ENCODE measurements at places on chromosomes 7 and 10. TPM values are rescaled to one million over a fixed set of nuclear protein-coding genes. Genes with fewer than 3 reads are reported as not detected.

OR2A1 gene
- total RNA-seq: not detected

- DNase-seq: no peak
Measured at GRCh38 chr10:31145986-31146385, 114.3 kb upstream of the ZNF438 start.

PCLO gene
- total RNA-seq: 5.8 TPM

GRCh38 chr7:100126239-100126930 is 382 bp upstream of the MBLAC1 start:
- no peak for DNase-seq

- DNase-seq: peak; percentile 35
Measured at GRCh38 chr7:46285878-46286277, 364.8 kb upstream of the IGFBP3 start.

DNA sequence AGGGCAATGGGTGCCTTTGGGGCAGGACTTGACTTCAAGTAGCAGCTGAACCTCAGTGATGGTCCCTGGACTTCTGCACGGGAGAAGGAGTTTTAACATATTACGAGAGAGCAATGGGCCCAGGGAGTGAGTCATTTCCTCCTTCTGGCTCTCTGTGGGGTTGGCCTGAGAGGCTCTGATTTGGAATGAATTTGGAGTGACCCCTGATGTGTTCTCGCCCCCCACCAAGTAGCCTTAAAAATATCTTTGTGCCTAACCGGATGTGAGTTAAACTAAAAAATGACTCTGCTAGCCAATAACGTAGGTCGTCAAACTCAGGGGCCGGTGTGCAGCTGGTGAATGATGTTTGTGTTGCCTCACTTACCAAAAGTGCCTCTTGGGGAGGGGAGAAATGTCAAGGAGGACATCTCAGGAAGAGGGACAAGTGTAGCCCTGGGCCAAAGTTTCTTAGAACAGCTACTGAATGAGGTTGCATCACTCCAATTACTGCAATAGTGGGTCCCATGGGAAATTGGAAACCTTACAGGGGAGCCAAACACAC is 656.6 kb downstream of the INHBA start:
- DNase-seq: no peak

DNA sequence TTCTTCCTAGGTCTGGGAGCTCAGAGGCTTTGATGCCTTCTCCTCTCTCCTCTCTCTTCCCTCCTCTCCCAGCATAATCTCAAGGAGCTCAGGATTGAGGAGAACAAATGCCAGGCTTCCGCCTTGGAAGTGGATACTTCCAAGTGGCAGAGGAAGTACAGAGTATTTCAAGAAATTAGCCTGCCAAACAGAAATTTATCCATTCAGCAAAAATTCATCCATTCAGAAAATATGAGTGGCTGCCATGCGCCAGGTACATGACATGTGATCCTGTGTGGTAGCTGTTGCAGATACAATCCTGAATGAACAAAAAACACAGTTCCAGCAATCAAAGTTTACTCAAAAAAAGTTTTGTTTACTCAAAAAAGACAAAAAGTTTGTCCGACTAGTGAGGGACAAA is 18.4 kb downstream of the NOLC1 start:
- DNase-seq: no peak

DNA sequence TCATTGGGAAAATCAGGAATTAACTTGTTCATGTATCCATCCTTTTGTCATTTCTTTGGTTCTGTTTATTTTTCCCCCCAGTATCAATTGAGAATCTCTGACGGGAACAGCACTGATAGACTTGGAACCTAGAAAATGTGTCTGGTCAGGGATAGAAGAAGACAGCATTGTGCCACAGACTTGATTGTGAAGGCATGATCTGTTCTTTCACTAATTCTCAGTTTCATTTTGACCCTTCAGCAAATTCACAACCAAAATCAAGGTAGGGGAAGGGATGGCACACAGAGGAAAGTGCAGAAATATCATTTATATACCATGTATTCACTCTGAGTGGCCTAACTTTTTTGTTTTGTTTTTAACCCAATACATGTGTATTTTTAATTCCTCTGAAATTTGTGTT is 106.8 kb downstream of the WNT2 start:
- DNase-seq: no peak

DNA sequence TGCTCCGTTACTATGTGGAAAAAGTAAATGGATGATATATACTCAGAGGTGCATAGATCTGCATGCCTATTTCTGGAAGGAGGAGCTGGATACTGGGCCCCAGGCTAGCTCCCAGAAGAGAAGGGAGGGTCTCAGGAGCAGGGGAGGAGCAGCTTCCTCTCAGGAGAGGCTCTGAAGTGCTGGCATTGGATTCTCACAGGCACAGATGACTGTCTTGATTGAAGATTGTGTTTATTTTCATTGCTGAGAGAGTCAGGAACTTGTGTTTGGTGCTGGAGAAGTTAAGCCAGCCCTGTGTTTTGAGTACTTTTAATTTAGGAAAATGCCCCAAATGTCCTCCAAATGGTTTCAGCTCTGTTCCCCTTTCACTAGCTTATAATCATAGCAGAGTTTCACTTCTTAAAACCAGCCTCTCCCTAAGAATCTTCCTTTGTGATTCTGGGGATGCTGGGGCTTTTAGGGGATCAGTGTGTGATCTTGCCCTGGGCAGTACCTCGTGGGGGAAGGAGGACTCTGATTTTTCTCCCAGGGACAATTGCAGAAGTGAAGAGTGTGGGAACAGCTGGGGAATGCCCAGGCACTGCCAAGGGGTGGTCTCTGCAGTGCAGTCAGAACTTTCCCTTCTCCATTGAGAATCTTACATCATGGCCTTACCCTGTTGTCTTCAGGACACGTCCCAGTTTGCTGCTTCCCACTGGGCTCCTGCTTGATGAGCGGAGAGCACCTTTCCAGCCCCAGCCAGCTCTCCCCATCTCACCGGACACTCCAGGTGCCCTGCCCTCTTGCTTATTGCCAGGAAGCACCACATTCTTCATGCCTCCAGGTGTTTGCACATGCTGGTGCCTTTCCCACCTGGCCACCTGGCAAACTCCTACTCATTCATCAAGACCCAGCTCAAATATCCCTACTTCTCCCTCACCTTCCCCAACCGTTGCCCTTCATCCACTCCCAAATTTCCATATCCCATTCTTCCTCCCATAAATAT is 102.8 kb downstream of the ARHGAP22 start:
- no peak for DNase-seq

- no peak for DNase-seq
Measured at GRCh38 chr10:11654659-11655058, 43.2 kb upstream of the USP6NL start.

GRCh38 chr10:112242769-112243168 is 40.4 kb upstream of the TECTB start:
- DNase-seq: no peak

- DNase-seq: no peak
Measured at GRCh38 chr7:73539709-73540108, 17.6 kb upstream of the BAZ1B start.

Measured in mammary epithelial cell (primary cell).